HT-29 (cell line): ENCODE measurements at places on chromosomes 12 and 14.

GRCh38 chr14:91371011-91371989, 46.3 kb downstream of the CCDC88C start:
- DNase-seq = no peak

DNA sequence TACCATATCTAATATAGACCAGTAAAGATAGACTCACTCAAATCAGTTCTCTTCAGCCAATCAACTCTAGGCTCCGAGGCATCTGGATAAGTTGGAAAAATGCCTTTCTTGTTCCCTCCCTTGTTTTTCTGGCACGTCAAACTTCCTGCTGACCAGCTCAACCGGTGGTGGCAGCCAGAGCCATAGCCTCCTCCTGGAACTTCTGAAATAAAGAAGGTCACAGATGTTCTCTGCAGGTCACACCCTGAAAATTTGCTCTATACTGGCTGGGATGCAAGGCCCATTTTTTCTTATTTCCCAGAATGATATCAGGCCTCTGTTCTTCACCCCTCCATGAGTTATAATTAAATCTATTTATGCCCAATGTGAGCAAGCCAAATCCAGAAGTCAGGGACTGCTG, 81.9 kb downstream of the BMP4 start:
- no peak for DNase-seq

- DNase-seq = no peak
Observed at GRCh38 chr14:26123459-26123858, 474.4 kb downstream of the NOVA1 start.

DNA sequence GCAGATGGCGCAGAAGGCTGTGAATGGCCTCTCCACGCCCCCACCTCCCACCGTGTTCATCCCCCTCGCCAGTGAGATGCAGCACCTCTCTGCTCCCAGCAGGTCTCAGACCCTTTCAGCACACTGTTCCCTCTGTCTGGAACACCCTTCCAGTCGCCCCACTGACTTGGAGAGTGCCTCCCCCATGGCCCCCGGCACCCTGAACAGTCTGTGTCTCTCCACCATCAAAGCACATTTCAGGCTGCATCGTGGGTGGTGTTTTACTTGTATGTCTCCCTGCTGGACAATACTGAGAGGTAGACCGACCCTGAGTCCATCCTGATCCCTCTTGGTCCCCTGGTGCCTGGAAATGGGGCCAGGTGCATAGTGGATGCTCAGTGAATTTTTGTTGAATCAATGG, 34.9 kb downstream of the CACNA2D4 start:
- no peak for DNase-seq

- no peak for DNase-seq
Observed at GRCh38 chr12:92735131-92735721, 32.4 kb downstream of the PLEKHG7 start.

DNA sequence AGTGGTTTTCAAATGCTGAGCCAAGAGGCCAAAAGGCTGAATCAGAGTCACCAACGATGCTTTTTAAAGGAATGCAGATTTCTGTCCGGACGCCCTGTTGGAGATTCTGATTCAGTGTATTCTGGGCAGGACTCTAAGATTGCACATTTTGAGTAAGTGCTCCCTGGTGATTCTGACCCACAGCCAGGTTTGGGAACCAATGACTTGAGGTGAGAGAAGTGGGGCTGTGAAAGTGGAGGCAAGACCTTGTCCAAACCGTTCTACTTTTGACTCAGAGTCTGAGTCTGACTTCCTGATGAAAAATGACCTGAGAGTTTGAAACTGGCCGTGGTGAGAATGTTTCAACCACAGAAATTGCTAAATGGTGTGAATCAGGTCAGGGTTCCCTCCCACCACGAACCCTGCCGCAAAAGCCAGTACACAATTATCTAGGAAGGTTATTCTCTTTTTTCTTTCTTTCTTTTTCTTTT, 90.2 kb downstream of the NTN4 start:
- no peak for DNase-seq

GRCh38 chr14:39469094-39469710, 37.0 kb upstream of the FBXO33 start:
- no peak for DNase-seq

GRCh38 chr12:81078469-81079196, 754 bp downstream of the ACSS3 start:
- no peak for DNase-seq

GRCh38 chr12:902581-902980, 46.9 kb downstream of the RAD52 start:
- DNase-seq = no peak

DNA sequence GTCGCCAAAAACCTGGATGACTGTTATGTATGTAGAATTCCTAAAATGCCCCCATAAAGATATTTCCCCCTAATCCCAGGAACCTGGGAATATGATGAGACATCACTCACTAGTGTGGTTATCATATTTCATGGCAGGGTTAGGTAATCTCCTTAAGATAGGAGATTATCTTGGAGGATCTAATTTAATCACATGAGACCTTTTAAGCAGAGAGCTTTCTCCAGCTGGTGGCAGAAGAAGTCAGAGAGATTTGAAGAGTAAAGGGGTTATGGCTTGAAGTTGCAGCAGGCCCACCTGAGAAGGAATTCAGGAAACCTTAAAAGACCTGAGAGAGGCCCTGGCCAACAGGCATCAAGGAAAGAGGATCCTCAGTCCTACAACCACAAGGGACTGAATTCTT, 53.6 kb downstream of the DYRK2 start:
- no peak for DNase-seq

GRCh38 chr14:101502761-101503392, 58.4 kb upstream of the DIO3 start:
- no peak for DNase-seq

DNA sequence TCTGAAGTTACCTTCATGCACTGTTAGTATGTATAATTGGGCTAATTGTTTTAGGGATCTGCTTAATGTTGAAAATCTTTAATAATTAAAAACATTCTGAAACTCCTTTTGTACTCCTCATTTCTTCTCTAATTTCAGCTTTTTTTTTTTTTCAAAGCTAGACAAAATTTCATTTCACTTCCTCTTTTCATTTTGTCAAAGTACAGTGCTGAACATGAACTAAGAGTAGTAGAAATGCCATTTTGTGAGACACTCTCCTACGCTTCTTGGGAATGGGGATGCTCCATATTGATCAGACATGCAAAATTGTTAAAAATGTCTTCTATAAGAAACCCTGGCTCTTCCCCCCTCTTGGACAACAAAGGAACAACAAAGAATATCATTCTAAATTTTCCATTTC, 1.7 kb downstream of the ABCD2 start:
- no peak for DNase-seq

GRCh38 chr12:49542592-49543160, 3.8 kb downstream of the KCNH3 start:
- no peak for DNase-seq
